ENCODE measurements at places on chromosomes 7 and 10. TPM values are rescaled to one million over a fixed set of nuclear protein-coding genes. Genes with fewer than 3 reads are reported as not detected.
A peak's percentile ranks its signal among the peaks of the same experiment; 100 is the strongest.

DNA sequence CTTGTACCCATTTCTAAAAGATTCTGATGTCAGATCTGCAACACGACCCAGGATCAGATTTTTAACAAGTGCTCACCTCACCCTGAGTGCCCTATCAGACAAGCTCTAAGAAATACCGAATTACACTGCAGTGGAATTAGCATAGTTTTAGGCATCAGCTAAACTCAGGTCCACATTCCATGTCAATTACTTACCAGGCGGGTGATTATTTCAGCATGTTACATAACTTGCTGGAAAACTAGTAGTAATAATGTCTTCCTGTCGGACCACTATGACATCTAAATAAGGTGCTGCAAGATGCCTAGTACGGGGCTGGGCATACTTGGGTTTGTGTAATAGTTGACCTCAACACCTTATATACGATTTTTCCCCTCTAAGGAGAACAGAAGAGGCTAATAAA is 21.0 kb downstream of the TRIL start:
- H3K4me1 ChIP-seq: peaks cover 45% of the 10 kb centered on the region
- H3K27me3 ChIP-seq: no peaks in the 10 kb centered on the region
- no peak for DNase-seq
- H3K4me3 ChIP-seq: no peak overlapping the region

GRCh38 chr7:135169141-135169963 is 1.2 kb downstream of the CYREN start:
- DNase-seq: peak; percentile 67
- no peaks in the 10 kb centered on the region for H3K27me3 ChIP-seq
- H3K4me3 ChIP-seq: peak overlapping the region; percentile 98
- H3K27ac ChIP-seq: peak overlapping the region; percentile 94

GRCh38 chr10:43739161-43739560 is 90.5 kb upstream of the ZNF32 start:
- no peaks in the 10 kb centered on the region for H3K27me3 ChIP-seq
- no peaks in the 10 kb centered on the region for H3K36me3 ChIP-seq
- H3K4me1 ChIP-seq: no peaks in the 10 kb centered on the region
- no peak for DNase-seq
- no peak overlapping the region for H3K4me3 ChIP-seq

DNA sequence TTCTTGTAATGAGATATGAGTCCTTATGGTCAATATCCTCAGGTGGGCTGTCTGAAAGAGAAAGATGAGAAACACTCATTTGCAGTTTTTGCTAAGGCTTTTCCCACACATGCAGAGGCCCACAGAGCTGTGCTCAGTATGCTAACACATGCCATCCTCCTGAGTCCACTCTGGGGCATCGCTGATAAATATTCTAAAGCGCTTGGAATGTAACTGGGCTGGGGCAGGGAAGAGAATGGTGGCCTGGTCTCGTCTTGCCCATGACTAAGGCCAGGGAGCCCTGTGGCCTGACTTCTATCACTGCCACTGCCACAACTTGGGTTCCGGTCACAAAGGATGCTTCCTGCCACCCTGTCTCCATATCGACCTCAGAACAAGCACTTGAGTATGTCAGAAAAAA is 199.7 kb upstream of the FRMD4A start:
- DNase-seq: no peak
- no peaks in the 10 kb centered on the region for H3K27me3 ChIP-seq
- no peak overlapping the region for H3K4me3 ChIP-seq

DNA sequence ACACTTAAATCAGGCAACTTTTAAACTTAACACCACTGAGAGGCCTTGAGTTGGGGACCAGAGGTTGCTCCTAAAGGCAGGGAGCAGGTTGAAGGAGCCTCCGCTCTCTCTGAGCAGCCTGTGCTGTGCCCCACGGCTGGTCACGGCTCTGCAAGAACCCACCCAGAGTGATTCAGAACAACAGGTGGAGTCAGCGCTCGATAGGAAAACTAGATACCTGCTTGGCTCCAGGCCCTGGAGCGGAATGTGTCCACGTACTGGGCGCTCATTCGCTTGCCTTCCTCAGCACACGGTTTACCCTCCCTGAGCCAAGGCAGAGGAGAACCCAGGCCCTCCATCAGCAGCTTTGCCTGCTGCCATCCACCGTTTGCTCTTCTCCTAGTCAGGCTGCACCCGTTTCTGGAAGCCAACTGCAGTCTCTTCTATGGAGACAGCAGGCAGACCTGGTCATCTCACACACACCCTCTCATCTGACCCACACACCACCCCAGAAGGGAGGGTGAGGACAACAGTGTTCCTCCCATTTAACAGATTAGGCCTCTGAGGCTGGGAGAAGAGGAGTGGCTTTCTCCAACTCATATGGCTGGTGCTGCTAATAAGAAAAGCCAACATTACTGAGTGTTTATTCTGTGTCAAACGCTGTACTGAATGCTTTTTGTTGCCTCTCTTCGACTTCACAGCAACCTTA is 37.6 kb upstream of the PDCD4 start:
- no peak overlapping the region for H3K27ac ChIP-seq
- no peak overlapping the region for H3K4me3 ChIP-seq
- DNase-seq: no peak
- no peaks in the 10 kb centered on the region for H3K27me3 ChIP-seq

DNA sequence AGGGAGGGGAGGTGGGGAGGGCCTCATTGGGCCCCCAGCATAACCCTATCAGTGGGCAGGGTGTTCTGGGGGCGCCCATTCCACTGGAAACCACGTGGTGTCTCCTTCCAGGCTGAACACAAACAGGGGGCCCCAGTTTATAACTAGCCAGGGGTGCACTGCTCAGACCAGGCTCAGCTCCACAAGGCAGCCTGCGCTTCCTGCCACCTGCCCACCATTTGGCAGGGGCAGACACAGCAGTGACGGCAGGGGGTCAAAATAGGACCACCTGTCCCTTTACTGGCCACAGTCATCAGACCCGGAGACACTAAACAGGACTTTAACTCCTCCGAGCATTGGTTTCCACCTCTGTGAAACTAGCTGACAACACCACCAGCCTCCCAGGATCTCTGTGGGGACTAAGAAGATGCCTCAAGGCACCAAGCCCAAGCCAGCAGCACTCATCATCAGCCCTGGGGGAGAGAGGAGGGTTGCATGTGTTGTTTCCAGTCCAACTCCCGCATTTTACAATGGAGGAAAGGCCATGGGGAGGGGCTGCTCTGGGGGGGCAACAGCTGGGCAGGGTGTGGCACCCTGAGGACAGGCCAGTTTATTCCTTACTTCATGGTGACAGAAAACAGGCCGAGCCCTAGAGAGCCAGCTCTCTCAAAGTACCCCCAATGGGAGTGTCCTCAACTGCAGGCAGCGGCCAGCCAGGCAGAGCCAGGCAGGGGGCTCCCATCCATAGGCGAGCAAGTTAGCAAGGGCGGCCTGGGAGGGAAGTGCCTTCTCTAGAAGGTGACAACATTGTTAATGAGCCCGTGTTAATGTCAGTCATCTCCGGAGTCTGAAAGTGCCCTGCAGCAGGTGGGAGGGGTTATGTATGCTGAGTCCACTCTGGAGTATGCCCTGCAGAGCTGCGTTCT is 127.6 kb downstream of the TNS3 start:
- no peaks in the 10 kb centered on the region for H3K27me3 ChIP-seq
- H3K4me1 ChIP-seq: peaks cover 3% of the 10 kb centered on the region
- peaks cover 1% of the 10 kb centered on the region for H3K36me3 ChIP-seq
- peak overlapping the region; percentile 65 for H3K27ac ChIP-seq

GRCh38 chr7:111929264-111929663 is 276.9 kb downstream of the DOCK4 start:
- DNase-seq: no peak
- H3K4me1 ChIP-seq: no peaks in the 10 kb centered on the region
- H3K27ac ChIP-seq: no peak overlapping the region
- no peaks in the 10 kb centered on the region for H3K36me3 ChIP-seq
- no peaks in the 10 kb centered on the region for H3K27me3 ChIP-seq

GRCh38 chr10:126042906-126043305 is 146.5 kb downstream of the FANK1 start:
- no peaks in the 10 kb centered on the region for H3K4me1 ChIP-seq
- H3K27me3 ChIP-seq: no peaks in the 10 kb centered on the region
- no peak for DNase-seq
- H3K27ac ChIP-seq: no peak overlapping the region

- no peaks in the 10 kb centered on the region for H3K36me3 ChIP-seq
- no peak for DNase-seq
- no peaks in the 10 kb centered on the region for H3K27me3 ChIP-seq
- H3K4me3 ChIP-seq: no peak overlapping the region
- H3K27ac ChIP-seq: no peak overlapping the region
These were observed 49.6 kb downstream of the EXOC6 start for GRCh38 chr10:92897916-92898315.

GRCh38 chr10:33260403-33261149 is 73.9 kb downstream of the NRP1 start:
- H3K27ac ChIP-seq: no peak overlapping the region
- no peak for DNase-seq
- H3K4me1 ChIP-seq: peaks cover 55% of the 10 kb centered on the region
- H3K4me3 ChIP-seq: no peak overlapping the region
- no peaks in the 10 kb centered on the region for H3K27me3 ChIP-seq

DNA sequence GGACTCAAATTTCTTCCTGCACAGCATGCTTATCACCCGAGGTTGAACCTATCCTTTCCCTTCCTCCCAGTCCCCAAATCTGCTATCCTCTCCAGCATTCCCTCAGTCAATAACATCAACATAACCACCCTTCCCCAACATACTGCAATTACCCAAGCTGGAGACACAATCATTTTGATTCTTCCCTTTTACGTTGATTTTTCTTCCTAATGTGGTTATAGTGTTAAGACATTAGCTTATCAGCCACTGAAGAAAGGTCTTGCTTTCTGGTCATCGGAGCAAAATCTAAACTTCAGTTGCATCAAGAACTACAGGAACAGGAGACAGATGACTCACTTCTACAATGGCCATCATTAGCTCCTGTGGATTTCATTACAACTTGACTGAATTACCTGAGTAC is 3.5 kb upstream of the HBP1 start:
- no peak for DNase-seq
- no peaks in the 10 kb centered on the region for H3K4me1 ChIP-seq
- no peaks in the 10 kb centered on the region for H3K36me3 ChIP-seq
- H3K4me3 ChIP-seq: no peak overlapping the region
- no peaks in the 10 kb centered on the region for H3K27me3 ChIP-seq

- no peak overlapping the region for H3K4me3 ChIP-seq
- H3K27ac ChIP-seq: no peak overlapping the region
- no peaks in the 10 kb centered on the region for H3K4me1 ChIP-seq
- no peak for DNase-seq
These were observed 216.9 kb downstream of the POLR1F start for GRCh38 chr7:19491821-19492452.

Gene CFAP43
- total RNA-seq: 0.52 TPM

Gene LGI1
- 1.1 TPM for total RNA-seq

Gene SEMA3D
- total RNA-seq: 0.84 TPM

Gene CNTNAP2
- total RNA-seq: 42.5 TPM

Measured in Caco-2 (cell line).